ENCODE measurements at places on chromosomes 3 and 15.

- no peak for DNase-seq
Measured at GRCh38 chr15:64586984-64587383, 126.6 kb downstream of the ZNF609 start.

GRCh38 chr3:46360907-46361306 is 7.0 kb downstream of the CCR2 start:
- no peak for DNase-seq

- no peak for DNase-seq
Measured at GRCh38 chr15:30675126-30675525, 49.2 kb downstream of the ARHGAP11B start.

- no peak for DNase-seq
Measured at GRCh38 chr3:30894521-30895251, at the start of gene GADL1. GADL1 (minus strand) TSS chr3:30894661; CDS start chr3:30894614, 47 bp downstream.

GRCh38 chr3:184601576-184602371 is 40.2 kb downstream of the EPHB3 start:
- DNase-seq = no peak

- no peak for DNase-seq
Measured at GRCh38 chr3:188573291-188573940, 419.5 kb downstream of the LPP start.

DNA sequence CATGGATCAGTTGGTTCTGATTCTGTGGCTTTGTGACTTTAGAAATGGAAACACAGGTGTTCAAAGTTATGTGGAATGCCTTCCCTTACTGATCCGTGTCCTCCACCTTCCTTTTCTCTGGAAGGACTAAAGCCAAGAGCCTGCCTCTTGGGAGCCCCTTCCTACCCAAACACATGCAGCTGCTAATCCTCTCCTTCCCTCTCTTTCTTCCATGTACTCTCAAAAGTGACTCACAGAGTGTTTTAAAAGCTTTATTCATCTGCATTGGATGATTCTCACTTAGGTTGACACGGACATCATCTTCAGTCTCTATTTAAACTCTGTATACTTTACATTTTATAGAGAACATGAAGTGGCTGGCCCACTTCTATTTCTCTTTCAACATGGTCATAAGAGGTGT is 856.5 kb upstream of the ARPP21 start:
- peak; percentile 27 for DNase-seq

- DNase-seq = no peak
Measured at GRCh38 chr3:58824285-58824684, 157.7 kb upstream of the FAM3D start.

GRCh38 chr3:143901105-143901504 is 52.8 kb upstream of the SLC9A9 start:
- DNase-seq = no peak

- no peak for DNase-seq
Measured at GRCh38 chr3:15572138-15572537, 29.2 kb downstream of the HACL1 start.

DNA sequence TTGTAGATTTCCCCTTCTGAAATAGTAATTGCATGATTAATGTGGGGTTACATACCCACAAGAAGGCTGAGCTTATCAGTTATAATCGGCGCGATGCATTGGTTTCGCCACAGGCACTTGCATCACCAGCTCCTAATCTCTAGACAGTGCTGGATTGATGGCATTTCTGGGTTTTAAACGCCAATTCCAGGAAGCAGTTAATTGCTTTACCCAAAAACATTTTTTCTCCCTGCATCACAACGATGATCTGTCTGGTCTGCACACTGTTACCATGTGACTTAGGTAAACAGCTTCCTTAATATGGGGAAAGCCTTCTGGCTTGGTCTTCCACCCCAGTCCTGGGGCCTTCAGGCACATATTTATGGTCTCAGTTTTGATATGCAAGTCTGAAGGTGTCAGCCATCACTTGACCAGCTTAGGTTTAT is 70.0 kb upstream of the HEG1 start:
- no peak for DNase-seq

GRCh38 chr3:178551916-178552321 is 15.7 kb downstream of the KCNMB2 start:
- DNase-seq = no peak

DNA sequence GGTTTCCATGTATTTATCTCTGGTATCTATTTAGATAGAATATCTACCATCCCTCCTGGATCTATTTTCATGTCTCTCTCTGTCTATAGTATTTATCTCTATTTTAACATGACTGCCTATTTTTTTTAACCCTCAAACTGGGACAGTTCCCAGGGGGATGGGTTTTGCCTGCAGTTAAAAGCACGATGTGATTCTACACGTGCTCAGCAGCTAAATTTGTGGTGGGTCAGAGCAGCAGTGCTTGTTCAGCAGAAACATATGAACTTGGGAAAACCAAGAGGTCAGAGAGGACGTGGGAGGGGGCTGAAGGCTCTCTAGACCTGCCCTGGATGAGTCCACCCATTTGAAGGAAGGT is 189.2 kb downstream of the NTRK3 start:
- DNase-seq = no peak

- no peak for DNase-seq
Measured at GRCh38 chr15:70025413-70026296, 72.1 kb downstream of the TLE3 start.

DNA sequence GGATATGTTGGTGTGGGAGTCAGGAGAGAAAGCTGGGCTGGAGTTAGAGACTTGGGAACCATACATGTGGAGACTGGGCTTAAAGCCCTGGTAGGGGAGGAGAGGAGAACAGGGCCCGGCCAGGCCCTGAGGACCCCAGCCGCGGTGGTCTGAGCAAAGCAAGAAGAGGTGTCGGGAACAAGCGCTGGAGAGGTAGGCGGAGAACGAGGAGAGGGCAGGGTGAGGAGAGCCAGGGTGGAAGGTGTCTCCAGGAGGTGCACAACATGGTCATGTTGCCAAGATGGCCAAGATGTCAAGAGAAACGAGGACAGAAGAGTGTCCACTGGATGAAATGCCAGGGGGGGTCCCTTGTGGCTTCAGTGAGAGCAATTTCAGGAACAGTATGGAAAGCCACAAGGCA is 5.5 kb downstream of the CHAC1 start:
- DNase-seq = no peak

- no peak for DNase-seq
Measured at GRCh38 chr3:196336319-196337145, 1.7 kb downstream of the TM4SF19 start.

DNA sequence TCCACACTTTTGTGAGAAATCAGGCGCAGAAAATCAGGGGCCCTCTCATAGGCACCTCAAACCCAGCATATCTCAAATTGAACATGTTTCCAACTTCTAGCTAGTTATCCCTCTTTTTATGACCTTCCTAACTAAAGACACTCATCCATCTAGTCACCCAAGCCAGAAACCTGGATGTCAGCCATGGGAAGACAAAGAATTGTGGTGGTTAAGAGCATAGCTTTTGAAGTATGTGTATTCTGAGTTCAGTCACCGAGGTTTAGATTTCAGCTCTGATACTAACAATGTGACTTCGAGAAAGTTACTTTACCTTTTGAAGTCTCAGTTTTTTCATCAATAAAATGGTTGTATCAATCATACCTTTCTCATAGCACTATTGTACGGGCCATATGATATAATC is 495.5 kb downstream of the NLGN1 start:
- no peak for DNase-seq

- no peak for DNase-seq
Measured at GRCh38 chr15:73047882-73048281, 4.4 kb upstream of the NEO1 start.

GRCh38 chr3:98070840-98071239 is 16.1 kb upstream of the OR5AC2 start:
- no peak for DNase-seq

GRCh38 chr3:33063651-33064051 is 33.3 kb downstream of the GLB1 start:
- no peak for DNase-seq

DNA sequence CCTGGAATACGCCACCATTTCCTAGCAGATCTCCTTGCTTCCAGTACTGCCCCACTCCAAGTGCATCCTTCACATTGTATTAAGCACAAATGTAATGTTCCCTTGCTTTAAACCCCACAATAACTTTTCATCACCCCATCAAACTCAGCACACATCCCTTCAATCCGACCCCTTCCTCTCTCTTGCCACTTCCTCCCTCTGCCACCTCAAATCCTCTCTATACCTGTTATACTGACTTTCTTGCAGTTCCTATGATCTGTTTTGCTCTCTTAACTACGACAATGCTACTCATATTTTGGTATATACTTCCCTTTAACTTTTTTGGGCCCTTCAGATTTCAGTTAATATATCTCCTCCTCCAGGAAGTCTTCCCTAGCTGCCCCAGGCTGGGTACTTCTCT is 14.1 kb downstream of the PARL start:
- DNase-seq = no peak

- DNase-seq = no peak
Measured at GRCh38 chr3:70111411-70111810, 111.9 kb downstream of the SAMMSON start.

- no peak for DNase-seq
Measured at GRCh38 chr3:94990952-94991705, 928.3 kb downstream of the NSUN3 start.

GRCh38 chr3:102714567-102714966 is 279.8 kb downstream of the ZPLD1 start:
- DNase-seq = no peak

- no peak for DNase-seq
Measured at GRCh38 chr3:116897382-116897781, 187.8 kb downstream of the TUSC7 start.

GRCh38 chr15:64011736-64012135 is 34.5 kb downstream of the DAPK2 start:
- no peak for DNase-seq

DNA sequence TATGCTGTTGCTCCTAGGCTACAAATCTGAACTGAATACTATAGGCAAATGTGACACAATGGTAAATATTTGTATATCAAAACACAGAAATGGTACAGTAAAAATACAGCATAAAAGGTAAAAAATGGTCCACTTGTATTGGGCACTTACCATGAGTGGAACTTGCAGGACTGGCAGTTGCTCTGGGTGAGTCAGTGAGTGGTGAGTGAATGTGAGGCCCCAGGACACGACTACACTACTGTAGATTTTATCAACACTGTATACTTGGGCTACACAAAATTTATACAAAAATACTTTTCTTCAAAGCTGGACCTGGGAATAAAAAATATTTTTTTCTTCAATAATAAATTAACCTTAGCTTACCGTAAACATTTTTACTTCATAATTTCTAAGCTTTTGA is 41.6 kb upstream of the DUT start:
- DNase-seq = no peak

DNA sequence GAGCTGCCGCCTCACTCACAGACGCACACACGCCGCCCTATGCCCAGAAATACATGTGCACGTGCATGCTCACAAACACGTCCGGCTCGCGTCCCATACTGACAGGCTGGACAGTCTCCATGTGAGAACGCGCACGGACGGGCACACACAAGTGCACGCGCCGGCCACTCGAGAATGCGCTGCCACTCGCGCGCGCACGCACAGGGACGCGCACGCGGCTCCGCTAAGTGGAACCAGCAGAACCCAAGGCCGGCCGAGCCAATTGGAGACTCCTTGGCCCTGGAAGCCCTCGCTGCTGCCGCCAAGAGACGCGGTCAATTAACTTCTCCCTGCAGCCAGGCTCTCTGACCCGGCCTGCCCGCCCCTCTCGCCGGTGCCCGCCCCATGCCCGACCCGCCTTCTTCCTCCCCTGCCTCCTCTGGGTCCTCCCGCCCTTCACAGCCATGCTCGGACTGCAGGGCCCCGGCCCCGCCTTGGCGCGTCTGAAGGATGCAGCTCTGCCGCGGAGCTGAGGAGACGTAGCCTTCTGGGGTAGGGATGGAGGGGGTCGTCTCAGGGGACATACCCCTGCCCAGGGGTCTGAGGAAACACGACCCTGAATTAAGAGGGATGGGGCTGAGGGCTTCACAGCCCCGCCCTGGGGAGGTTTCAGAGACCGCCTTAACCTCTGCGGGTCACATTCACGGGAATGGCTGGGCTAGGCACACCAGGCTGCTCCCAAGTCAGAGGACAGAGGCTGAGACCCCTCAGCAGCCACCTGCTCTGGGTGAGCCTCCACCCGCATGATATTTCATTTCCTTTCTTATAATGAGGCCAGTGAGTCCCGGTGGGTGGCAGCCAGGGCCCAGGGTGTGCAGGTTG is 15.0 kb downstream of the PTH1R start:
- peak; percentile 54 for DNase-seq
